ENCODE measurements at places on chromosomes 4 and X. TPM values are rescaled to one million over a fixed set of nuclear protein-coding genes. Genes with fewer than 3 reads are reported as not detected.

GRCh38 chrX:11579636-11580600 is 85.8 kb downstream of the ARHGAP6 start:
- DNase-seq: no peak

DNA sequence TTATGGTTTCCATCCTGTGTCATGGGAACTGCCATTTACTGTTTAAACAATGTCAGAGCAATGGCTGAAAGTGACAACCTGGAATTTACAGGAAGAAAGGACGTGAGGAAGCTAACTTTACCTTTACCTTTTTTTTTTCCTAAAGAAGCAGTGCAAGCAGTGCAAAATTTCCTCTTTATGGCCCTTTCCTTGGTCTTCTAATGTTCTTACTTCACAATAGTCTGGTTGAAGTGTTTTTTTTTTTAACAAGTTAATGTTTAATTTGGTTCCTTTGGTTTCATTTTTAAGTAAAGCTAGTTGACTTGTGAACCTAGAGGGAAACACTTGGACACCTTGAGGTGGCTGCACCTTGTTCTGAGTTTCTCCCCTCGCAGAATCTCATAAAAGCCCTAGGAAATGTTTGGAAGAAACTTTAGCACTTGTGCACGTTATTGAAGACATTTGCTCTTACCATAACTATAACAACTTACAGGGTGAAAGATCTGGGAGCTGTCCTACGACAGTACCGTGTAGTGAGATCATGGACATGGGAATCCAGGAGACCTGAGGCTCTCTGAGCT is 1.8 kb downstream of the SGMS2 start:
- DNase-seq: no peak

DNA sequence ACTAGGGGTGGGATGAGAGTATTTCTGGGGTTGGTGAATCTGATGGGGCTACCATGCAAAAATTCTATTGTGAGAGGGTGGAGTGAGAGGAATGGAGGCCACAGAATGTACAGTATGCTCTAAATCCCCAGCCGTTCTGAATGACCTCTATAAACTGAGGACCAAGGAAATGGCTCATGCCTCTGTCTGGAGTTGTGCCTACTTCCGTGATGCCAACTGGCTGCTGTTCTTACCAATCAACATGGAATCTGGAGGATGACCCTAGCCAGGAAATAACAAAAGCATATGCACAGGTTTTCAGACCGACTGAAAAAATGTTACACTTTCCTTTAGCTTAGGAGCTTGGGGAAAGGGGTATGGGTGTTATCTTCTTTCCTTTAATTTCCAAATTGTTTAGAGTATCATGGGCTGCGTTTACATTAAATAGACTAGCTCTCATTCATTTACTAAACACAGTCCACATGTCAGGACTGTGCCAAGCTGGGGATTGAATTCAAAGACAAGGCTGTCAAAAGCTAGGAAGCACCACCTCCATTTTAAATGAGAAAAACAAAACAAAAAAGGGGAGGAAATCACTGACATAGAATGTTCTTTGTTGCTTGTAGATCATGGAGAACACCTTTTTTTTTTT is 20.2 kb upstream of the CCKAR start:
- DNase-seq: no peak

DNA sequence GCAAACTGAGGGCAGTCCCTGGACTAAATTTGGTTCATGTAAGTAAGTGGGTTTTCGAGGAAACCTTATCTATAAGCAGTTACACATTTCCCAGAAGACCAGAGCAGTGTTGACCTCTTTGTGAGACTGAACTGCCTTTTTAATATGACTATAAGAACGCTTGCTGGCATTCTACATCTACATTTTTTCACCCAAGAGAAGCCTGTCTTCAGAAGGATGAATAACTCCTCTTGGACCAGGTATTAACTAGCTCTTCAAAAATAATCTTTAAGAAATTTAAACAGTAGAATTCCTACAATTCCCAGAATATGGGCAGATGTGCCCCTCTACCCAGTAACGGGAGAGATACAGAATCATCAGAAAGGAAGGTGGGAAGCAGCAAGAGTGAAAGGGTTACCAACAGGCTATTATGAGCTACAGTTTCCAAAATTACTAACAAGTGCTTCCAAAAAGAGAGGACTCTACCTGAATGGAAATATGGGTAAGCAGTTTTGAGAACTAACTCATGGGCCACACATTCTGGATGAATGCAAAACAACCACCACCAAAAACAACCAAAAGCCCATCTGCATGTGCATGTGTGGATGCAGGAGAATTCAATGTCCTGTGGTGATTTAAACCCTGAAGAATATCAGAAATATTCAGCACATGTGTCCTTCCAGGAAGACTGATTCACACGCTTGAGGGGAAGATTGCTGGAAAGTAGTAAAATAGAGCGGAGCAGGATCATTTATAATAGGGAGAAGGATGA is 17.4 kb downstream of the BBS12 start:
- no peak for DNase-seq

GRCh38 chrX:21735038-21735767 is 22.7 kb downstream of the SMPX start:
- DNase-seq: no peak

GRCh38 chr4:160825644-160826338 is 1338.0 kb downstream of the FSTL5 start:
- no peak for DNase-seq

GRCh38 chr4:173669460-173670179 is 139.6 kb upstream of the HAND2 start:
- no peak for DNase-seq

DNA sequence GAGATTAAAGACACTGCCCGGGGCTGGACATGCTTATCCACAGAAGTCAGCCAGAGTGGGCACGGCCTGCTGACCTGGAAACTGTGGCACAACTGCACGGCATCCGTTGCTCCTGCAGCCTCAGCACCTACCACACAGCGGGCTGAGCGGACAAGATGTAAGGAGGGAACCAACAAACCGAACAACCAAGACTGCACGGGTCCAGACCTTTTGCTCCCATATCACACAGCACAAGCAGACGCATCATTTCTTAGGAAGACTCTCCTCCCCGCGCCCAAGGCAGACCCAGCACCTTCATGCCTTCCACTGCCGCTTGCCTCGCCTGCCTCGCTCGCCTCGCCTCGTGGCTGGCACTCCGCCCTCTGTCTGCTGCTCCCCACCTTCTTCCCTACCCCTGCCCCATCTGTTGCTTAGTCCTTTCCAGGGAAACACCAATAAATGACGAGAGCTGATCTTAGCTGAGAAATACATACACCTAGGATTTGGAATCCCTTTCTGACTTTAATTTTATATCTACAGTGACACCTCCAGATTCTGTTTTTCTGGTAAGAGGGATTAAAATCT is 79.0 kb downstream of the AFAP1 start:
- DNase-seq: no peak

GRCh38 chr4:162871990-162872389 is 294.7 kb downstream of the NAF1 start:
- peak; percentile 34 for DNase-seq

DNA sequence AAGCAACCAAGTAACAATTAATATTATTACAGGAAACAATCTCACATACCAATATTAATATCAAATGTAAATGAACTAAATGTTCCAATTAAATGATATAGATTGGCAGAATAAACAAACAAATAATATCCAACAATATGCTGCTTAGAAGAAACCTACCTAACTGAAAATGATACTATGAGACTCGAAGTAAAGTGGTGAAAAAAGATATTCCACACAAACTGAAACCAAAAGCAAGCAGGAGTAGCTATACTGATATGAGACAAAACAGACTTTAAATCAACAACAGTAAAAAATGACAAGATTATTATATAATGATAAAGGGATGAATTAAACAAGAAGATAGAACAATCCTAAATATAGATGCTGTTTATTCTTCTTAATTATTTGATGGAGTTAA is 140.1 kb downstream of the SPANXN4 start:
- no peak for DNase-seq

GRCh38 chr4:5976431-5976830 is 41.8 kb downstream of the C4orf50 start:
- no peak for DNase-seq

GRCh38 chr4:166733686-166734085 is 500.6 kb downstream of the SPOCK3 start:
- no peak for DNase-seq

GRCh38 chr4:15912236-15912635 is 26.3 kb downstream of the FGFBP1 start:
- DNase-seq: no peak

GRCh38 chr4:87844452-87844851 is 11.7 kb downstream of the MEPE start:
- DNase-seq: no peak

- no peak for DNase-seq
Measured at GRCh38 chr4:185542626-185543315, 7.5 kb upstream of the PDLIM3 start.

GRCh38 chr4:140260227-140260626 is 106.2 kb upstream of the MAML3 start:
- DNase-seq: no peak

GRCh38 chrX:111650845-111651244 is 30.1 kb upstream of the ALG13 start:
- DNase-seq: no peak

The XPNPEP2 gene
- 3.6 TPM for polyA plus RNA-seq

The USP27X gene
- 2.4 TPM for polyA plus RNA-seq

The TRIM2 gene
- 19.2 TPM for polyA plus RNA-seq

The STPG2 gene
- not detected for polyA plus RNA-seq

The BEX2 gene
- polyA plus RNA-seq: 41.2 TPM

All from forelimb muscle (tissue), 1 donor.